ENCODE measurements at places on chromosomes 2 and 18.

DNA sequence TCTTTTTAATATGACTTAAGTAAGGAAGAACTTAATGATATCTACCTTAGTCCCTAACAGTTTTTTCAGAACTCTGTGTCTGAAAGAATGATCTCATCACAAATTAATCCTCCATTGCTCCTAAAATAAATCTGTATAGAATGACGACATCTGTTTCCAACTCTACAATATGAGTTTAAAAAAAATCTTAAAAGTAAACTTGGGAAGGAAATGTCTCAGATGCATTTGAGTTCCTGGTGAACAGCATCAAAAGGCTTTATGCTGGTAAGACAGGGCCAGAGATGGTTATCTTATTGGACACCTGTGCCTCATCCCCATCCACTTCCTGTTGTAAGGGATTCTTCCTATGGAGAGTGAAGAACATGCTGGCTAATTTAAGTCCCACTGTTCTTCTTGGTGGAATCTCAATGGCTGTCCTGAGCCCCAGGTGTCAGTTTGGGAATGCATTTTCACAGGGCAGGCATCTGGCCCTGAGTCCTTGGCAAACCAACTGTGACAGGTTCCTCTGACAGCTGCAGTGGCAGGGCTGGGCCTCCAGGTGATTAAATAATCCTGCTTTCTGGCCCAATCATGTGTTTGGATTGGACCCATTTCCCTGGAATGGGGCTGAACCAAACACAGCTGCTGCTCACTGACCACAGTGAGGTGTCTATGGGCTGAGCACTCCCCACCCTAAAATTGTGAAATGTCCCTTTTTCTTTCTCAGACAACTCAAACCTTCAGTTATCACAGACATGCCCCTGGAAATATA lies 12.9 kb upstream of the NCKAP5 start:
- no peak for DNase-seq

GRCh38 chr18:55694291-55694690 lies 106.3 kb upstream of the TCF4 start:
- no peak for DNase-seq

GRCh38 chr18:35619941-35620340 lies 38.4 kb downstream of the GALNT1 start:
- no peak for DNase-seq

DNA sequence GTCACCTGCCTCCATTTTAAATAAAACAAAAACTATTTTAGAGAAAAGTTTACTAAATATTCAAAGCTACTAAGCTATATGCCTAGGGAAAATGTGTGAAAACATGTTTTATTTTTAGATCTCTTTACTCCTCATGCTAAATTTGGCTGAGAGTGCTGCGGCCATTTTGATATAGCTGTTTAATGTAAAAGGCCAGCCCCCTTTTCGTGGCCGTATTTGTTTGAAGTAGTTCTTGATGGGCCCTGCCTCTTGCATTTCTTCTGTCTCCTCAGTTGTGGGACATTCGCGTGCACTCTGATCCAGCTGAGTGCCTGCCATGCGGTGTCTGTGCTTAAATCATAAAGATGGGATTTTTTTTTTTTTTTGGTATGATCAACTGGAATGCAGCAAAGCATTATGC lies 64.0 kb downstream of the ZNF407 start:
- DNase-seq: no peak

GRCh38 chr2:10252661-10253060 lies 50.0 kb upstream of the HPCAL1 start:
- DNase-seq: no peak

DNA sequence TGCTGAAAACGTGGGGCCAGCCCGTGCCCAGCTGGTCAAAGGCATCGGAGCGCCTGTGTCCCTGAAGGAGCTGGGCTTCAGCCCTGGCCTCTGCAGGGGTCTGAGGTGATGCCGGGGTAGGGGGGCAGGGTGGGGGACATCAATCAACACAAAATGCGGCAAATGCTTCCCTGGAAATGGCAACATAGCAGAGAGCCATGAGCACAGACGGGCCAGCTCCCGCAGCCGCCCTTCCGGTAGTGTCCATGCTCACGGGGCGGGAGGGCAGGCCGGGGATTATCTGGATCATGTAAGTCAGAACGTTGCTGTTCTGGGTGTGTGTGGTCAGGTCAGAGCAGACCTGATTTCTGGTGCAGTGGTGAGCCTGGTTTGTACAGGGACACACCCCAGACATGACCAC lies 56.5 kb upstream of the TWIST2 start:
- no peak for DNase-seq

GRCh38 chr2:170917219-170917913 lies 11.7 kb upstream of the GORASP2 start:
- DNase-seq: no peak

- no peak for DNase-seq
Observed at GRCh38 chr2:14137643-14138042, 494.9 kb upstream of the LRATD1 start.

GRCh38 chr2:609449-609848 lies 67.8 kb downstream of the TMEM18 start:
- no peak for DNase-seq
